ENCODE measurements at places on chromosomes 4 and X. TPM values are rescaled to one million over a fixed set of nuclear protein-coding genes. Genes with fewer than 3 reads are reported as not detected.
A peak's percentile ranks its signal among the peaks of the same experiment; 100 is the strongest.

DNA sequence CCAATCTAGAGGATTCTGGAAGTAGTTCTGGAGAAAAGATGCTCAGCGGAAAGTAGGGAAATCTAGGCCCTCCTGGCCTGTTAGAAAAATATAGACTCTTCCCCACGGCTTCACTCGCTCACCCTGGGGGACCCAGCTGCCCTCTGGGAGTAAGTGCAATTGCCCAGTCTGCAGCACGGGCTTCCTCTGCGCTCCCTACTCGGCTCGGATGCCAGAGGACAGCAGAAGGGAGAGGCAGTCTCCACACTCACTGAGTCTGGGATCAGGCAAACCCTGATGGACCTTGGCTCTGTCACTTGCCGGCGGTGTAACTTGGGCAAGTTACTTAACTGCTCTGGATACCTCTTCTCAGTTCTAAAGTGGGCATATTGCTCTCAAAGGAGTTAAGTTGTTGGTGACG, 2.1 kb downstream of the SHISA3 start:
- DNase-seq, result no peak

DNA sequence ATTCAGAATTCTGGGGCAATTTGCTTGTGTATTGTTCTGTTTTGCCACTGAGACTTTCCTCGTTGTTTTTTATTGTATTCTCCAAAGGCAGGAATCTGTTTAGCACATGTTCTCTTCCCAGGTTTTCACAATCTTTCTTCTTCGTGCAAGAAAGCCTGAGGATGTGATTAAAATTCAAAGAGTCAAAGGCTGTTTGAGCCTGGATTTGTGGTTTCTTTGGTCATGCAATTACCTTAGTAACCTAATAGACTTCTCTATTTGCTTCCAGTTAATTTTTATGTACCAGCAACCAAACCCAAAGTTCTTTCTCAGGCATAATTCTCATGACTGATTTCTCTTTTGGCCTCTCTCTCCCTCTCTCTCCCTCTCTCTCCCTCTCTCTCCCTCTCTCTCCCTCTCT, 1420.1 kb upstream of the TENM3 start:
- no peak for DNase-seq

GRCh38 chrX:7447801-7448499, 300.0 kb upstream of the PUDP start:
- no peak for DNase-seq

- no peak for DNase-seq
These were observed 63.5 kb upstream of the PLAC8 start for GRCh38 chr4:83178029-83178428.

- peak; percentile 74 for DNase-seq
These were observed 63.0 kb downstream of the ZNF732 start for GRCh38 chr4:242121-242848.

DNA sequence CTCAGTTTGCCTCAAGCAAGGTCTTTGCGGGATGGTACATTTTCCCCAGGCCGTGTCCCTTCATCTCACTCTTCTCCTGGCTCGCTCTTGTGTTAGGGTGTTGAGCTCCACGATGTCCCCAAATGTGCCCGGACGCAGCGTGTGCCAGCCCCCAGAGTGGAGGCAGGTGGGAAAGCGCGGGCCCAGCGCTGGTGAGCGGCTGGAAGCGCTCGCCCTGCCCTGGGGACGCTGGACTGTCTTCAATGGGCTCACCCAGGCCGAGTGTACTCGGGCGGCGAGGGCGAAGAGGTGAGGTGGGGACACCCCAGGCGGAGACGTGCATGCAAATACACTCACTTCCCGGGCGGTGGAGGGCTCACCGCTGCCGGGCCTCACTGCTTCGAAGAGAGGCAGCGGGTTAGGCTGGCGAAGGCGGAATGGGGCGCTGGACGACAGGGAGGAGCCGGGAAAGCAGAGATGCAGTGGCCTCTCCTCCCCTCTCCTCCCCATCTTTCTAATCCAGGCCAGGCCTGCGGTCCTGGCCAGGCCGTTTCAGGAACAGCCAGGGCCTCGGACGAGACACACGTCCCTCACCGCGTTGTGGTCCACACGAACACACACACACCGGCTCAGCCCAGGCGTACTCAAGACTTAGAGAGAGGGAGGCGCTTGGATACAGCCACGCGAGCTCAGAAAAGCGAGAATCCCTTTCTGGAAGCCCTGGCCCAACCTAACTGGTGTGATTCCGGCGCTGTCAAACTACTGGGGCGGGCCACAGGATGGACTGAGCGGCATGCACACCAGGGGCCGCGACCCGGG, 2.2 kb downstream of the NKX6-1 start:
- DNase-seq, result no peak

GRCh38 chr4:142840516-142841123, 5.5 kb downstream of the INPP4B start:
- no peak for DNase-seq

- DNase-seq, result no peak
These were observed 44.1 kb upstream of the MBNL3 start for GRCh38 chrX:132532913-132533312.

DNA sequence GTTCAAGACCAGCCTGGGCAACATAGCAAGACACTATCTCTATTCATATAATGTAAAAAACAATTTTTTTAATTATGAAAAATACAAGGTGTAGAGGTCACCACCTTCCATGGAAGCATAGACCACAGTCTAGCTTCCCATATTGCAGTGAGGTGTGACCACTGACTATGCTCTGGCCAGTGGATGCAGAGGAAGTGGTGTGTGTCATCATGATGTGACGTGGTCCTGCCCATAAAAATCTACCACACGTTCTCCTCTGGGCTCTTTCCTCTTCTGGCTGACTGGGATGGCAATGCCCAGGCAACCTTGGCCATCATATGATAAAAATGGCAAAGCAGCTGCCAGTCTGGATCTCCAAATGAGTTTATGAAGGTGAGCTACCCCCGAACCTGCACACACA, 65.7 kb downstream of the RBM47 start:
- DNase-seq, result no peak

GRCh38 chrX:17622331-17622730, 115.0 kb upstream of the SCML1 start:
- no peak for DNase-seq

DNA sequence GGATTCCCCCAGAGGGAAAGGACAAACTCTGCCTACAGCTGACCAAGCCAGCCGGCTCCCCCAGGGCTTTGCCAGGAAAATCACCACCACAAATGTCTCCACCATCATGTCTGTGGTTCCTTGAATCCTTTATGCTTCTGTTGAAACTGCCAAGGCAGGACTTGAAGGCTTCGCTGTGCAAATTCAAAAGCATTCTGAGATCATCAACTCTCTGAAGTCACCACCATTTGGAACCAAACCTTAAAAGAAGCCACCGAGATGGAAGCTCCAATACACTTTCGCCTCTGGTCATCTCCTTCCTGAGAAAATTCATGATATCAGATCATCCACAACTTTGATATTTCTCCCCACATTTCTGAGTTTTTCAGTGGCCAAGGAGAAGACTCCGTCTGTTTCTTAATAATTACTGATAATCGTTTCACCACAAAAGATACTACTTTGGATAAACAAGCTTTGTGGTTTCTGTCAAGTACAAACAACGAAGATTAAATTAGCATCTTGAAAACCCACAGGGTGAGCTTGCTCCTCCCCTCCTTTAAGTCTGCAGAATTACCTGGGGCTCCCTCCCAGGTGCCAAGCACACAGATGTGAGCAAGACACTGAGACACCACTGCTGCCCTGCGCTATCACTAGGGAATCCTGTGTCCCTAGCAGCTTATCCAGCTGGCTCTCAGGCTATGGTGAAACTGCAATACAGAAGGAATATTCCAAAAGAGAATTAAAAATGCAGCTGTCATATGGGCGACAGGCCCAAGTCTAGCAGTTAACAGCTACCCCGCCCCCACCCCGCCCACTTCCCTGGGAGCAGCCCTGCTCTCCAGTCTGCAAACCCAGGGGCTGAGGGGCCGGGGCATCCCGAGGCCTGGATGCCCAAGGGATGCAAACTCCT, 125.0 kb upstream of the TBL1X start:
- no peak for DNase-seq

DNA sequence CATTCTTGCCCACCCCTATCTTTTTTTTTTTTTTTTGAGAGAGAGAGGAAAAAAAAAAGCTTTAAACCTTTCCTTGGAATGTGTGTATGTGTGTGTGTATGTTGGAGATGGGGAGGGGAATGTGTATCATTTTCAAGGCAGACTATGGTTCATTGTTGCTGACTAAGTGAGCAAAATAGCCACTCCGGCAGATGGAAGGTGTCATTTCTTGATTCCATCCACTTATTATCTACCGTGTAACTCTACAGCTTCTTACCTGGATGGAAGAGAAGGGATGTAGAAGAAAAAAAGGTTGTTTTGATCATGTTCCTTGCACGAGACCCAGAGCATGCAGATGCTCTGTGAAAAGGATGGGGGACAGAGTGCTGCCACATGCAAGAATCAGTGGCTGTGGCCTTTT, 5.9 kb upstream of the GK2 start:
- DNase-seq, result no peak

The CXCL6 gene
- total RNA-seq, result 3.4 TPM

The TMEM31 gene
- total RNA-seq, result not detected

The OPRPN gene
- total RNA-seq, result not detected

The MAGEA12 gene
- total RNA-seq, result not detected
